Left renal pelvis (tissue), 4 donors: ENCODE measurements at places on chromosomes 2 and 18. TPM values are rescaled to one million over a fixed set of nuclear protein-coding genes. Genes with fewer than 3 reads are reported as not detected.
A peak's percentile ranks its signal among the peaks of the same experiment; 100 is the strongest.

DNA sequence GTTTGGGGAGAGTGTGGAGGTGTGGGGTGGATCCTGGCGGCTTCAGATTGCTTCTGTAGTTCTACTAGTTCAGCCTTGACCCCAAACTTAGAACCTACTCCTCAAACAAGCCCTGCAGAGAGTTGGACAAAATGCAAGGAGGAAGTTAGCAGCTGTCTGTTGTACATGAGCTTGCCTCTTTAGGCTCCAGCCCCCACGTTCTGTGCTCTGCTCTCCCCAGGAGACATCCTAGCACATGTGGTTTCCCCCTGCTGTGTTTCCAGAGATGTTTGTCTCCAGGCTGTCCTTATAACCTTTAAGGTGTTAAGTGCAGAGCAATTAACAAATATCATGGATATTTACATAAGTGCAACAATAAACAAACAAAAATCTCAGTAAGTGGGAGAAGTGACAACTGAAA lies 111.1 kb downstream of the ACOXL start:
- DNase-seq = no peak

GRCh38 chr2:191790737-191791136 lies 56.2 kb downstream of the CAVIN2 start:
- DNase-seq = no peak

- DNase-seq = no peak
These were observed 444.2 kb downstream of the PTPRM start for GRCh38 chr18:8011361-8011760.

DNA sequence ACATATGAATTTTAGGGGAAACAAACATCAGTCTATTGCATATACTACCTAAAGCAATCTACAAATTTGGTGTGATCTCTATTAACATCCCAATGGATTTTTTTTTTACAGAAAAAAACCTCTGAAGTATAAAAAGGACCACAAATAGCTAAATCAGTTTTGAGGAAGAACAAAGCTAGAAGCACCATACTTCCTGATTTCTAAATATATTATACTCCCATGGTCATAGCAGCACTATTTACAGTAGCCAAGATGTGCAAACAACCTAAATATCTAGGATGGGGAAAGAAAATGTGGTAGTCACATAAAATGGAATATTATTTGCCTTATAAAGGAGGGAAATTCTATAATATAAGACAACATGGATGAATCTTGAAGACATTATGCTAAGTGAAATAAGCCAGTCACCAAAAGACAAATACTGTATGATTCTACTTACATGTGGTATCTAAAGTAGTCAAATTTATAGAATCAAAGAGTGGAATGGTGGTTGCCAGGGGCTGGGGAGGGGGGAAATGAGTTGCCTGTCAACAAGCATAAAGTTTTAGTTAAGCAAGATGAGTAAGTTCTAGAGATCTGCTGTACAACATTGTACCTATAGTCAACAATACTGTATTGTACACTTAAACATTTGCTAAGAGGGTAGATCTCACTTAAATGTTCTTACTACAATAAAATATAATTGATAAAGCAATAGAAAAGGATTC lies 17.6 kb upstream of the CASP8 start:
- DNase-seq = no peak

- peak; percentile 20 for DNase-seq
These were observed 190.4 kb downstream of the BABAM2 start for GRCh38 chr2:28080911-28081310.

DNA sequence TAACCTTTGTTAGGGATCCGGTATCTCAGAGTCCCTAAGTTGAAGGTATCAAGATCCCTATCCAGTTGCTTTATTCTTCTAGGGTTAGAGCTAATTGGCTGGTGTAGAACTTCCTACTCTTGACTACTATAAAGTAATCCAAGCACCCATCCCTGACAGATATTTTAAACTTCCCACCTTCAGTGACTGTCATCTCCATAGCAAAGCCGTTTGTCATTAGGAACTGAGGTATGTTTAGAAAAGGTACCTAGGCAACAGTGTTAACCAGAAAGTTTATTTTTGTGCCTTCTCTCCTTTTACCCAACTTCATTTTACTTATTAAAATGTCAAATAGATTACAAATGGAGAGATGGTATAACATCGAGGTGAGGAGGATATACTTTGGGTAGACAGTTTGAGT lies 4.5 kb downstream of the FAM117B start:
- DNase-seq = no peak

GRCh38 chr2:13115643-13116042 lies 398.9 kb downstream of the TRIB2 start:
- no peak for DNase-seq

- DNase-seq = no peak
These were observed 144.6 kb upstream of the SATB2 start for GRCh38 chr2:199602271-199602895.

GRCh38 chr2:39689876-39690275 lies 24.2 kb downstream of the TMEM178A start:
- DNase-seq = no peak

GRCh38 chr2:63345285-63345633 lies 243.0 kb downstream of the WDPCP start:
- DNase-seq = no peak

DNA sequence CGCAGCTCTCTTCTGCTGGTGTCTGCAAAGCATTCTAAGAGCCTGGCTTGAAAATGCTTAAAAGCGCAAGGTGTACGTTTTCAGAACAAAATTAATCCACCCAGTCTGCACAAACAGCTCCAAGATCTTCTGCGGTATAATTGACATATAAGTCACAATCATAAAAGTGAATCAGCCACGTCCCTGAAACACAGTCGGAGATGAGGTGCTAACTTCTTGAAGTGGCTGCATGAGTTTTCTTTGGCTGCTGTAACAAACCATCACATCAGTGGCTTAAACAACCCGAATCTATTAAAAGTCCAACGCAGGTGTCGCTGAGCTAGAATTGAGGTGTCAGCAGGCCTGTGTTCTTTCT lies 32.6 kb downstream of the ARL4C start:
- no peak for DNase-seq

DNA sequence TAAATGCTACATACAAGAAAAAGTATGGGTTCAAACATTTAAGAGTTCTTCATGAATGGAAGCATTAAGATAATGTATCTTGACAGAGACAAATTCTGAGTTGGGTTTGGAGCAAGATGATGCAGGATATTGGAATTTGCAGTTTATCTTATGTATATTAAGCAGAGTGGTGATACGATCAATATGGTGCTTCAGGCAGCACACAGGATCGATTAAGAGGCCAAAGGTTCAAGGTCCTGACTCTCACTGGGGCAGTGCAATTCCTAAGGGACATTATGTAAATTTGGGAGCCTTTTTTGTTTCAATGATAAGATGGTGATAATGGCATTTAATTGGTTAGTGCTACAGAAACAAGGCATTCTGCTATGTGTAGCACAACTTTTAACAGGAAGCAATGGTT lies 381.9 kb downstream of the KCNJ3 start:
- DNase-seq = no peak

- no peak for DNase-seq
These were observed 35.5 kb upstream of the MGAT5 start for GRCh38 chr2:134218414-134218813.

DNA sequence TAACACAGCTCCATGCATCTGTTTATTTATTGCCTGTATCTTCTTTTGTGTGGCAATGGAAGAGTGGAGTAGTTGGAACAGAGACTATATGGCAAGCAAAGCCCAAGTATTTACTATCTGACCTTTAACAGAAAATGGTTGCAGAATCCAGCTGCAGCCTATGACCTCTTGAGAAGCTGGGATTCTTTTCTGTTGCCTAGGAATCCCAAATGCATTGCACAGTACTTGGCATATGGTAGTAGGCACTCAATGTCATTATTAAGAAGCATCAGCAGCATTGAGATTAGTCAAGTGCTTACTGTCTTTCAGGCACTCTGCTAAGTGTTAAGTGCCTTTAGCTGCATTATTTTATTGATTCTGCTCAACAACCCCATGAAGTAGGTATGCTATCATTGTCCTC lies 331.6 kb downstream of the CCDC85A start:
- DNase-seq = no peak

DNA sequence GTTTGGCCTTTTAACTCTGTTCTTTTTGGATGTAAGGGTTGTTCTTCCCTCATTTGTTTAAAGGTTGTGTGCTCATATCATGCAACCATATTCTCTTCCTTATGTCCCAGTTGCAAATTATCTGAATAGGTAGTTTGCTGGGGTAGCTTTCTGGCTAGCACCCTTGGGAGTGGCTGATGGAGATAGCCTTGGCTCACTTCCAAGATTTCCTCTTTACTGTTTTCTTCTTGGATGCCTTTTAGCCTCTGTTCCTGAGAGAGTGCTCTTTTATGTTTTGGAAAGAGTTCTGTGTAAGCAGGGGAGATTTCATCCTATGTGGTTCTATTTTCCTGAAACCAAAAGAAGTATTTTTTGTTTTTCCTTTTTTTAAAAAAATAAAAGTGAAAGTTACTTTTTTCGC lies 25.4 kb downstream of the USP14 start:
- DNase-seq = no peak

- DNase-seq = no peak
These were observed 273.0 kb downstream of the PDE11A start for GRCh38 chr2:177799531-177799930.

DNA sequence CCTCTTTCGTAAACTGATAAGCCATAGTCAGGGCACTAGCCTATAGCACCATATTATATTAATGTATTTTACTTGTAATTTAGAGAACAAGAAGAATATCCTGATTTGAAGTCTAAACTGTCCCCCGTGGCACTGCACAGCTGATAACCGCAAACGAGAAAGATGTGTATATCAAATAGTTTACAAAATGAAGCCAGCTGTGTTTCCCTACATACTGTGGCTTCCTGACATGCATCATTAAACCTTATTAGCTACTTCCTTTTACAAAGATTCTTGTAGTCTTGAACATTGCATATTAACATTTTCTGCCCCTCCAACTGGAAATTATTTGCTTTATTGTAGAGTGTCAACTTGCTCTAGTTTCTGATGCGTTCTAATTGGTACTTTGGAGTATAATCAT lies 153.5 kb upstream of the NFATC1 start:
- no peak for DNase-seq

DNA sequence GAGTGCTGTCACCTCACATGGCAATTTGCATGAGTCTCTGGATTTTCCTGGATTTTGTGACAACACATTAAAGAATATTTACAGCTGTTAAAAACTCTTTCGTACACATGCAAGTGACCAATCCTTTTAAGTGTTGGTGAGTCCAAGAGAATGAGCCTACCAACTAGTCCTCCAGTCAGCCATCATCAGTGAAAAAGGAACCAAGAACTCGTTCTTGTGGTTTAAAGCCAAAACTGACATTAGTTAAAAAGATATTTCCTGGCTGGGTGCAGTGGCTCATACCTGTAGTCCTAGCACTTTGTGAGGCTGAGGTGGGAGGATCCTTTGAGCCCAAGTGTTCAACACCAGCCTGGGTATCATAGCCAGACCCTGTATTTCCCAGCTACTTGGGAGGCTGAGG lies 215.4 kb upstream of the ITGA4 start:
- no peak for DNase-seq

DNA sequence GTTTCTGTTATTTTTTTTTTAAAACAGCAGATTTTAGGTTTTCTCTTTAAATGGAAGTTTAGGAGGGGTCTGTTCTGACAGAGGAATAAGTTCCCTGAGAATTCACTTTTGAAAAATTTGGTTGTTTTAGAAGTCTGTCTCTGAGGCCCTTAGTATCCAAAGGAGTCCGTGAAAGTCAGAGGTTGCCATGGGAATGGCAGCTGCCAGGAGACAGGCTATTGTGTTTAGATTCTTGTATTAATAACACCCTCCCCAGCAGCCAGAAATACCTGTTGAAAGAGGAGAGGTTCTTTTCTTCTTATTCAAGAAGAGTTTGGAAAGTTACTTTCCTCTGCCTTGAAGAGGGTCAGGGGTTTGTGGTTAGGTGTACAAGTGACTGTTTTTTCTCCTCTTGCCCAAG lies 29.5 kb downstream of the TNP1 start:
- DNase-seq = no peak

DNA sequence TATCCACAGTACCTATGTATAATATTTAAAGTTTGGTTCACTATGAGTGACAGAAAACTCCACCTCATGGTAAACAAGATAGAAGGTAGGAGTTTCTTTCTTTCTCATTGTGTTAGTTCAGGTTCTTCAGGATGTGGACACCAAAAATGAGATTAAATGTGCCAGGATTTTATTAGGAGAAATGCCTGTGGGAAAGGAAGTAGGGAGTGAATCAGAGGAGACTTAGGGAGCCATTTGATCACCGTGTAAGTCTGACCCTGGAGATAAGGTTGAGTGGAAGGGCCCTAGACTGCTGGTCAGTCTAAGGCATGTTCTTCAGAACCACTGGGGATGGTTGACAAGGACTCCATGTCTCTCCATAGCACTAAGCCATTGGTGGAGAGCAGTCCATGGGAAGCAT lies 8.1 kb downstream of the AOX1 start:
- no peak for DNase-seq

GRCh38 chr2:241822264-241822623 lies 13.3 kb downstream of the NEU4 start:
- no peak for DNase-seq

The CYP27C1 gene
- polyA plus RNA-seq = 12.8 TPM

The TRIM43B gene
- polyA plus RNA-seq = not detected

The METTL8 gene
- polyA plus RNA-seq = 17.8 TPM

The PRSS56 gene
- not detected for polyA plus RNA-seq

The NT5DC4 gene
- 0.49 TPM for polyA plus RNA-seq

The GAD1 gene
- 0.43 TPM for polyA plus RNA-seq
